ENCODE measurements at places on chromosomes 16 and 17.

DNA sequence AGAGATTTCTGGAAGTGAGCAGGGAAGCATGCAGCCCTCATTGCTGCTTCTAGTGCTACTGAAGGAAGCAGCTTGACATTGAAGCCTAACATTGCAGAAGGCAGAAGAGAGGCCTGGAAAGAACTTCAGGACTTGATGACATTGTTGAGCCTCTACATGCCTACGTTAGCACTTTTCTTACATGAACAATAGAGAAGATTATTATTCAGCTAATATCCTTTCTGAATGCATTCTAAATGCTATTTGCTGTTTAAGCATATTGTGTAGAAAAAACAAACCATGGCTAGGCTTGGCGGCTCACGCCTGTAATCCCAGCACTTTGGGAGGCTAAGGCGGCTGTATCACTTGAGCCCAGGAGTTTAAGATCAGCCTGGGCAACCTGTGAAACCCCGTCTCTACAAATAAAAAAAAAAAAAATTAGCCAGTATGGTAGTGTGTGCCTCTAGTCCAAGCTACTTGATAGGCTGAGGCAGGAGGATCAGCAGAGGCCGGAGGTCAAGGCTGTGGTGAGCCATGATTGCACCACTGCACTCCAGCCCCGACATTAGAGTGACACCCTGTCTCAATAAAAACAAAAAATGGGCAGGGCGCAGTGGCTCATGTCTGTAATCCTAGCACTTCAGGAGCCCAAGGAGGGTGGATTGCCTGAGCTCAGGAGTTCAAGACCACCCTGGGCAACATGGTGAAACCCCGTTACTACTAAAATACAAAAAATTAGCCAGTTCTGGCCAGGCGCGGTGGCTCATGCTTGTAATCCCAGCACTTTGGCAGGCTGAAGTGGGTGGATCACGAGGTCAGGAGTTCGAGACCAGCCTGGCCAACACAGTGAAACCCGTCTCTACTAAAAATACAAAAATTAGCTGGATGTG lies 2.2 kb upstream of the AURKB start:
- peaks cover 24% of the 10 kb centered on the region for H3K4me1 ChIP-seq
- peaks cover 14% of the 10 kb centered on the region for H3K36me3 ChIP-seq
- H3K27me3 ChIP-seq: no peaks in the 10 kb centered on the region
- no peak overlapping the region for H3K27ac ChIP-seq
- DNase-seq: no peak

GRCh38 chr17:75850928-75851692 lies 4.0 kb downstream of the WBP2 start:
- H3K36me3 ChIP-seq: peaks cover 5% of the 10 kb centered on the region
- H3K27me3 ChIP-seq: no peaks in the 10 kb centered on the region

GRCh38 chr16:48919791-48920190 lies 309.8 kb upstream of the N4BP1 start:
- no peaks in the 10 kb centered on the region for H3K27me3 ChIP-seq
- H3K36me3 ChIP-seq: no peaks in the 10 kb centered on the region
- no peak for DNase-seq
- H3K27ac ChIP-seq: no peak overlapping the region
- no peak overlapping the region for H3K4me3 ChIP-seq

- H3K4me3 ChIP-seq: no peak overlapping the region
- H3K4me1 ChIP-seq: no peaks in the 10 kb centered on the region
- H3K36me3 ChIP-seq: no peaks in the 10 kb centered on the region
- DNase-seq: no peak
- no peak overlapping the region for H3K27ac ChIP-seq
Observed at GRCh38 chr16:84000989-84001642, 33.1 kb downstream of the NECAB2 start.

Data from activated naive CD8-positive, alpha-beta T cell treated with anti-CD3 and anti-CD28 coated beads, Interleukin-2, amount 50 U/mL, for 24 hours (primary cell).